ENCODE measurements at places on chromosomes 7 and 10. TPM values are rescaled to one million over a fixed set of nuclear protein-coding genes. Genes with fewer than 3 reads are reported as not detected.

DNA sequence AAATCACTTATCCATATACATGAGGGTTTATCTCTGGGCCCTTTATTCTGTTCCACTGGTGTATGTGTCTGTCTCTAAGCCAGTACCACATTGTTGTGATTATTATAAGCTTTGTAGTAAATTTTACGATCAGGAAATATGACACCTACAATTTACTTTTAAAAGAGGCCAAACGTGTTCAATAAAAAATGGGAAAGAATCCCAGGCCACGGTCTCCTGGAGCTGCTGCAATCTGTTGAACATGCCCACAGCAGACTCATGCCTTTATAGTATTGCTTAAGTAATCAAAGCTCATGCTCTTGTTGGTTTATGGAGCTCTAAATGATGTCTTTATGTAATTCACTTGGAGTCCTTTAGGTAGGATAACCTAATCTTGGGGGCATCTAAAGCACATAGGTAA, 273.0 kb downstream of the ZMYND11 start:
- H3K27ac ChIP-seq, result no peak overlapping the region
- no peak for DNase-seq
- H3K27me3 ChIP-seq, result no peaks in the 10 kb centered on the region
- H3K4me1 ChIP-seq, result no peaks in the 10 kb centered on the region
- H3K36me3 ChIP-seq, result no peaks in the 10 kb centered on the region
- H3K4me3 ChIP-seq, result no peak overlapping the region

- no peaks in the 10 kb centered on the region for H3K27me3 ChIP-seq
- no peak overlapping the region for H3K4me3 ChIP-seq
- no peaks in the 10 kb centered on the region for H3K4me1 ChIP-seq
Measured at GRCh38 chr10:80259405-80259871, 30.0 kb downstream of the MAT1A start.

Gene ARHGAP12
- total RNA-seq, result 60.0 TPM

Gene SH2D4B
- not detected for total RNA-seq

- no peaks in the 10 kb centered on the region for H3K36me3 ChIP-seq
- no peak overlapping the region for H3K27ac ChIP-seq
- DNase-seq, result no peak
- H3K27me3 ChIP-seq, result no peaks in the 10 kb centered on the region
Measured at GRCh38 chr10:106147021-106147420, 1017.5 kb downstream of the SORCS1 start.

Gene ELMO1
- 49.5 TPM for total RNA-seq

Gene KLF14
- 0.15 TPM for total RNA-seq

DNA sequence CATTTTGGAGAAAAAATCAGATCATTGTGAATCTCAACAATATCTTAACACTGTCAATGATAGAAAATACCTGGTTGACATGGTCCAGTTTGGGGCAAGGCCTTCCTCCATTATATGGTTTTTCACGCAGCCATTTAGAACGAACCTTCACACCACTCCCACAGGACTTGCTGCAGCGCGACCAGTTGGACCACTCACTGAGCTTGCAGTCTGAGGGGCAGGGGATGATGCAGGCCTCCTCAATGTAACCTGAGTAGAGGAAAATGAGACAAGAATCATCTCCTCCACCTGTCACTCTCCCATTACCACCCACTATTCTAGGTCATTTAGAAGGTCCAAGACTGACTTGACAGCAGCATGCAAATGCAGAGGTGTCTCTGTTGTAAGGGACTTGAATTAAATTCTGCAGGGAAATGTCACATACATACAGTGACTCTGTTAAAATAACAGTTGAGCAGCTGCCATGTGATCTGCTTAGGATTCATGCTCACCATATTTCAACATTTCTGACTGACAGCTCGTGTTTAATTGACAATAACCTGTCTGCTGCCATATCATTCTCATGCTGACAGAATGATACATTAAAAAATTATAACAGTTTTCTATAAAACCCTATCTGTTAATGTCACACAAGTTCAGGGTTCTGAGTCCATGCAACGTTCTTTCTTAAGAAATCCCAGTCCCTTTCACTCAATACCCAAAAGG, 403.0 kb downstream of the THSD7A start:
- H3K27me3 ChIP-seq, result no peaks in the 10 kb centered on the region
- H3K27ac ChIP-seq, result no peak overlapping the region
- H3K4me3 ChIP-seq, result no peak overlapping the region
- no peaks in the 10 kb centered on the region for H3K36me3 ChIP-seq
- H3K4me1 ChIP-seq, result no peaks in the 10 kb centered on the region

DNA sequence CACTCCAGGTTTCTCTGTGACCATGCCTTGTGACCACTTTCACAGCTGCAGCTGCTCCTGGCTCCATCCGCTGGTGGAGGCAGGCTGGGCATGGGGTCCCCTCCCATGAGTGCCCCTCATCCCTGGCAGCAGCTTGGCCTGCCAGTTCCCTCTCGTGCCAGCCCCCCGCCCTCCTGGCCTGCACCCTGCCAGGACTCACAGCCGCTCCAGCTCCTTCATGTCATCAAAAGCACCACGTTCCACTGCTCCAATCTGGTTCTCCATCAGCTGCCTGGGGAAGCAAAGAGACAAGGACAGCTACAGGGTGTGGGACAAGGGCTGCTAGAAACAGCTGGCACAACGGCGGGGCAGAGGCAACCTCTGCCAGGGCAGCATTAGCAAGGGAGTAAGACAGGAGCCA, 22.6 kb downstream of the SLIT1 start:
- DNase-seq, result no peak
- no peak overlapping the region for H3K4me3 ChIP-seq
- no peaks in the 10 kb centered on the region for H3K36me3 ChIP-seq
- no peak overlapping the region for H3K27ac ChIP-seq
- no peaks in the 10 kb centered on the region for H3K4me1 ChIP-seq

Gene OLAH
- 1.6 TPM for total RNA-seq

GRCh38 chr10:12945690-12946359, 55.7 kb downstream of the CCDC3 start:
- no peak overlapping the region for H3K27ac ChIP-seq
- no peak for DNase-seq
- H3K36me3 ChIP-seq, result no peaks in the 10 kb centered on the region
- H3K4me3 ChIP-seq, result no peak overlapping the region

GRCh38 chr10:17872191-17873091, 63.3 kb downstream of the MRC1 start:
- no peak overlapping the region for H3K27ac ChIP-seq
- no peak overlapping the region for H3K4me3 ChIP-seq
- H3K27me3 ChIP-seq, result no peaks in the 10 kb centered on the region

Gene EBF3
- total RNA-seq, result 28.0 TPM

- H3K27me3 ChIP-seq, result no peaks in the 10 kb centered on the region
- no peak for DNase-seq
- no peak overlapping the region for H3K27ac ChIP-seq
Measured at GRCh38 chr7:8141070-8141469, 120.9 kb downstream of the ICA1 start.

DNA sequence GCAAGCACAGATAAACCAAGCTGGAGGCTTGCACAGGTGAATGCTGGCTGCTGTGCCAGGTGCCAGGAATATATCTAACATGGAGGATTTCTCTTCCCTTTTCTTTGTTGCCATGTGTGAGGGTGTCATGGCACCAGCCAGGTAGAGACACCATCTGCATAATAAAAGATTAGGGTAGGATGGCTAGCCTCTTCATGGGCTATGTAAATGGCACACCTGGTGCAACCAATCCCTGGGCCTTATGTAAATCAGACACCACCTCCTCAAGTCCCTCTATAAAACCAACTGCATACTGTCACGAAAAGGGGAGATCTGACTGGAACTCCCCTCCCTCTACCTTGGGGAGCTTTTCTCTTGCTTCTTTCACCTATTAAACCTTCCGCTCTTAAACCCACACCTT, 322.5 kb upstream of the POM121L12 start:
- H3K4me1 ChIP-seq, result no peaks in the 10 kb centered on the region
- H3K4me3 ChIP-seq, result no peak overlapping the region
- no peak overlapping the region for H3K27ac ChIP-seq
- no peaks in the 10 kb centered on the region for H3K36me3 ChIP-seq
- no peak for DNase-seq
- H3K27me3 ChIP-seq, result no peaks in the 10 kb centered on the region

- H3K36me3 ChIP-seq, result no peaks in the 10 kb centered on the region
- H3K4me3 ChIP-seq, result no peak overlapping the region
- DNase-seq, result no peak
- no peaks in the 10 kb centered on the region for H3K4me1 ChIP-seq
Measured at GRCh38 chr7:127758105-127758504, 106.1 kb downstream of the SND1 start.

DNA sequence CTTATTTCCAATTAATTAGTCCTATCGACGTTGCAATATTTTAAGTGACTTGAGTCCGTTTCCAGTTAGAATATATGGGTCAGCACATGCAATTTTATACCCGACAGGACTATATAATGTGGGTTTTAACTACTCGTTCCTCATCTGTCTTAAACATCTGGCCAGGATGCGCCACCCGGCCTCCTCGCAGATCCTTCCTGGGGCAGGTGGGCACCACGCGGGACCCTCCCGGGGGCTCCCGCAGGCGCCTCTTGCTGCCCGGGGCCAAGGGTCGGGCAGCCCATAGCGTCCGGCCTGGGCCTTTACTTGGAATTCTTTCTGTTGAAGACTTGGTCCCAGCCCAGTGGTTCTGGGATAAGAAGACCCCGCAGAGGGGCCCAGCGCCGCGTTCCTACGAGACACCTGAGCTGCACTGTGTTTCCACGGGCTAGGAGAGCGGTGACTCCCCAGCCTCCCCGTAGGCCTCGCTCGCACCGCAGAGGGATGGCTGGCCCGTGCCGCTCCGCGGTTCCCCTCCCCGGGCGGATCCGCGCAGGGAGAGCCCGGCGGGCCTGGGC, 10.1 kb upstream of the MNX1 start:
- no peaks in the 10 kb centered on the region for H3K36me3 ChIP-seq
- peak overlapping the region; percentile 58 for H3K4me3 ChIP-seq
- no peak for DNase-seq
- no peak overlapping the region for H3K27ac ChIP-seq
- peaks cover 16% of the 10 kb centered on the region for H3K27me3 ChIP-seq

- H3K27ac ChIP-seq, result peak overlapping the region; percentile 74
- H3K36me3 ChIP-seq, result no peaks in the 10 kb centered on the region
- DNase-seq, result no peak
- H3K27me3 ChIP-seq, result no peaks in the 10 kb centered on the region
- no peak overlapping the region for H3K4me3 ChIP-seq
Measured at GRCh38 chr7:131016230-131016629, 282.2 kb upstream of the KLF14 start.

DNA sequence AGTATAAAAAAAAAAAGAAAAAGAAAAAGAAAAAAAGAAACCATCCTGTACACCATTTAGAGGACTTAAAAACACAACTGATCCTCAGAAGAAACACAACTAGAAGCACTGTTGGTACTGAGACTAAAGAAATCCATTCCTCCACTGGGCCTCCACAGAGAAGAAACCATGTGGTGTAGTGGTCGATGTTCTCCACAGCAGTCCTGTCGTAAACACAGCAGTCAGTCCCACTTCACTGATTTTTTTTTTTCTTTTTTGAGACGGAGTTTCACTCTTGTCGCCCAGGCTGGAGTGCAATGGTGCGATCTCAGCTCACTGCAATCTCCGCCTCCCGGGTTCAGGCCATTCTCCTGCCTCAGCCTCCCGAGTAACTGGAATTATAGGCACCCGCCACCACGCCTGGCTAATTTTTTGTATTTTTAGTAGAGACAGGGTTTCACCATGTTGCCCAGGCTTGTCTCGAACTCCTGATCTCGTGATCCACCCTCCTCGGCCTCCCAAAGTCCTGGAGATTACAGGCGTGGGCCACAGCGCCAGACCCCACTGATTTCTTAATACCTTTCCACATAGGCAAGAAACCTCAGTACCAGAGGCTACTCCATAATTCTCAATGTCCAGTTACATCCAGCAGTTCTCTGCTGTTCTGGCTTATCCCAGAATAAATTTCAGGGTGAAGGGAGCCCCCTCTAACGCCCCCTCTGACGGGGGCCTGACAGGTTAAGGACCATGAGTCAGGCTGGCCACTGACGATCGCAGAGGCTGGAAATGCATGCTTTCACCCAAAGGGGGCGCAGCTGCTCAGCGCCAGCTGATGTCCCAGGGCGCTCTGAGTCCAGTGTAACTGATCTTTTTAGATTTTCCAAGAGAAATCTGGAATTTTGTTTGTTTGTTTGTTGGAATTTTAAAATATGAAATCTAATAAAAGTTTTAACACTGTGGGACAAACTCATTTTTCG, 24.8 kb upstream of the FFAR4 start:
- H3K27ac ChIP-seq, result no peak overlapping the region
- H3K4me1 ChIP-seq, result no peaks in the 10 kb centered on the region
- H3K4me3 ChIP-seq, result peak overlapping the region; percentile 41
- H3K27me3 ChIP-seq, result no peaks in the 10 kb centered on the region
- no peak for DNase-seq
- no peaks in the 10 kb centered on the region for H3K36me3 ChIP-seq

Gene ESYT2
- 97.3 TPM for total RNA-seq

- H3K36me3 ChIP-seq, result no peaks in the 10 kb centered on the region
- H3K4me1 ChIP-seq, result peaks cover 7% of the 10 kb centered on the region
- no peak for DNase-seq
- peak overlapping the region; percentile 73 for H3K27ac ChIP-seq
- no peaks in the 10 kb centered on the region for H3K27me3 ChIP-seq
Measured at GRCh38 chr10:13706604-13707003, 119.8 kb downstream of the PRPF18 start.

Gene PTF1A
- not detected for total RNA-seq

Gene PCGF5
- total RNA-seq, result 39.3 TPM

- H3K27me3 ChIP-seq, result no peaks in the 10 kb centered on the region
- no peaks in the 10 kb centered on the region for H3K4me1 ChIP-seq
- no peak for DNase-seq
- no peak overlapping the region for H3K4me3 ChIP-seq
- no peaks in the 10 kb centered on the region for H3K36me3 ChIP-seq
Measured at GRCh38 chr10:128097783-128098182, 28.4 kb downstream of the MKI67 start.

GRCh38 chr7:75756991-75757676, 14.9 kb downstream of the CCL26 start:
- no peak overlapping the region for H3K4me3 ChIP-seq
- no peak overlapping the region for H3K27ac ChIP-seq
- H3K27me3 ChIP-seq, result no peaks in the 10 kb centered on the region
- H3K4me1 ChIP-seq, result no peaks in the 10 kb centered on the region
- DNase-seq, result no peak
- H3K36me3 ChIP-seq, result no peaks in the 10 kb centered on the region

DNA sequence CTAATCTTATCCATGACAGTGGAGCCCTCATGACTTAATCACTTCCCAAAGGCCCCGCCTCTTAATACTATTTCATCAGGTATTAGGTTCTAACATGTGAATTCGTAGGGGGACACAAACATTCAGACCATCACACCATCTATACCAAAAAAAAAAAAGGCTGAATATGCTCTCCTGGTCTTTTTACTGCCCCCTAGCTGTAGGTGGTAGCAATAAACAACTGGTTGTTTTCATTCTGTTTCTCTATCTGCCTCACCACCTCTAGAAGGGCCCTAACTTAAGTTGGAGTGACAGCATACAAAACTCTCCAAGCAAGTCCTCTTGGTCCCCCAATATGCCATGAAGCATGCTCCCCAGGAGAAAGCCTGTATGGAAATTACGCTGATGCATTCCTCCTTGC, 94.1 kb downstream of the GRM8 start:
- H3K27ac ChIP-seq, result no peak overlapping the region
- DNase-seq, result no peak
- H3K36me3 ChIP-seq, result no peaks in the 10 kb centered on the region
- H3K4me3 ChIP-seq, result no peak overlapping the region

GRCh38 chr7:122724366-122724765, 21.6 kb upstream of the RNF148 start:
- no peak for DNase-seq
- H3K36me3 ChIP-seq, result no peaks in the 10 kb centered on the region
- H3K27ac ChIP-seq, result no peak overlapping the region
- H3K4me3 ChIP-seq, result no peak overlapping the region
